Motor neuron (in vitro differentiated cells): ENCODE measurements at places on chromosomes 4 and X.

DNA sequence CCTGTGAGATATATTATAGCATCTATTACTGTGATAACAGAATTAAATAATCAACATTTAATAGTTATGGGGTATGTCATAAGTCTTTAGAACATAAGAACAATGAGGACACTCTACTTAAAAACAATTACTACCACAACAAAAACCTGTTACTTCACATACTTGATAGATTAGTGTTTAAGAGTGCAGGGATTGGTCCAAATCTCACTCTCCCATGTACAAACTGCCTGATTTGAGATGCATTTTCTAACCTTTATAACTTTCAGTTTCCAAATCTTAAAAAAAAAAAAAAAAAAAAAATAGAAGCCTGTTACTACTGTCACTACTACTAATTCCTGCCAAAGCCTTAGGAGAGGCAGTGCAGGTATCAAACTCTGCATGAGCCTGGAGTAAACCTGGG, 5.6 kb downstream of the PCDH18 start:
- ATAC-seq: no peak

DNA sequence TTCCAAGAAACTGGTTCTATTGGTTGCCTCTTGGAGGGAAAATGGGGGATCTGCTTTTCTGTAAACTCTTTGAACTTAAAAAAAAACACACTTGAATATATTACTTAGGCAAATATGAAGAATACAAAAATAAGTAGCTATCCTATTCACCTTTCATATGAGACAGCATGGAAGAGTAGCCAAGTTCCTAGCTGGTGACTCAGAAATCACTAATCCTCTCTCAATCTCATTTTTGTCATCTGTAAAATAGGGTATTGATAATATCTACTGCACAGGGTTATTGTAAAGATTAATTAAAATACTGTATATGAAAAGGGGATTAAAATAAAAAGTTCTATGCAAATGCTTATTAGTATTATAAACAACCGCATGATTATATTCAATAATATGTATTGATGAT, 12.7 kb downstream of the MGARP start:
- no peak for ATAC-seq

GRCh38 chrX:94576367-94577004, 902.5 kb downstream of the FAM133A start:
- no peak for ATAC-seq

GRCh38 chr4:905485-906338, 26.4 kb downstream of the GAK start:
- ATAC-seq: no peak

GRCh38 chr4:183335369-183335940, 13.2 kb upstream of the CLDN24 start:
- no peak for ATAC-seq

GRCh38 chr4:139942241-139942640, 211.7 kb downstream of the MAML3 start:
- ATAC-seq: peak; percentile 88

DNA sequence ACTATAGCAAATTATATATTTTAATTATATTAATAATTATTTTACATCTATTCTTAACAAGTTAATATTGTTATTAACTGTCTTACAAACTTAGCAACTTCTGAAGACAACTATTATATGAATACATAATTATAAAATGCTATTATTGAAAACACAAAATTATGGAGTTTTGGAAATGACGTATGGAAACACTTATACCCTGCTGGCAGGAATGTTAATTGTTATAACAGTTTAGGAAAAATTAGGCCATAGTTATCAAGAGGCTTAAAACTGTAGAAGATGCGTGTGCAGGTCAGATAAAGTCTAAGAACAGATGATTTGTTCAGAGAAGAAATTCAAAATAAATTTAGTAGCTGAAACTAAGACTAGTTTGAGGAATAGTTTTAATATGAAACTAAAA, 211.7 kb downstream of the FAT4 start:
- ATAC-seq: no peak

GRCh38 chrX:129749069-129749468, 10.3 kb downstream of the XPNPEP2 start:
- ATAC-seq: no peak

DNA sequence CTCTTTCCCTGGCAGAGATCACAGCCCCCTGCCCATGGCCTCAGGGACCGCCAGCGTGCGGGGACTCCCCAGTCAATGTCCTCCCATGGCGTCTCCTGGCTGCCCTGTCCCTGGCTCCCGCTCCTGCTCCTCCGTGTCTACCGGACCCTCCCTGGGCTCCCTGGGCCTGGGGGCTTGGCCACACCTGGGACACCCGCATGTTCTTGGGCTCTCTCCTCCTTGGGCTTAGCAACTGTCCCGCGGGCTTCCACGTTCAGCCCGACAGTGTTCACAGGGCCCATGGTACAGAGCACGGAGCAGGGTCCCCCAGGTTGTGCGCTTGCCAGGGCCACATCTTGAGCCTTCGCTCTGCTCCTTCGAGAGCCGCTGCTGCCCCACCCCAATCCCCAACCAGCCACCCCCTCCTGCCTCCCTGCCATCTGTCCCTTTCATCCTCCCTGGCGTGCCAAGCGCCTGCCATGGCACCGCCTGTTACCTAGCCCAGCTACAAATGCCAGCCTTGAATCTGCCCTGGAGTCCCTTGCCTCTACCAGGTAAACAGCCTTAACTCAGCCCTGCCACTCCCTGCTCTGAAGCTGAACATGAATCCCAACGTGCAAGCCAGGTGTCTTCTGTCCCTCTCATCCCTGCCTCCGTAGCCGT, 3.9 kb downstream of the AVPR2 start:
- ATAC-seq: no peak

- ATAC-seq: no peak
Measured at GRCh38 chr4:40648742-40649281, 19.1 kb upstream of the RBM47 start.

GRCh38 chr4:139593091-139593564, 37.1 kb upstream of the SETD7 start:
- ATAC-seq: peak; percentile 96

DNA sequence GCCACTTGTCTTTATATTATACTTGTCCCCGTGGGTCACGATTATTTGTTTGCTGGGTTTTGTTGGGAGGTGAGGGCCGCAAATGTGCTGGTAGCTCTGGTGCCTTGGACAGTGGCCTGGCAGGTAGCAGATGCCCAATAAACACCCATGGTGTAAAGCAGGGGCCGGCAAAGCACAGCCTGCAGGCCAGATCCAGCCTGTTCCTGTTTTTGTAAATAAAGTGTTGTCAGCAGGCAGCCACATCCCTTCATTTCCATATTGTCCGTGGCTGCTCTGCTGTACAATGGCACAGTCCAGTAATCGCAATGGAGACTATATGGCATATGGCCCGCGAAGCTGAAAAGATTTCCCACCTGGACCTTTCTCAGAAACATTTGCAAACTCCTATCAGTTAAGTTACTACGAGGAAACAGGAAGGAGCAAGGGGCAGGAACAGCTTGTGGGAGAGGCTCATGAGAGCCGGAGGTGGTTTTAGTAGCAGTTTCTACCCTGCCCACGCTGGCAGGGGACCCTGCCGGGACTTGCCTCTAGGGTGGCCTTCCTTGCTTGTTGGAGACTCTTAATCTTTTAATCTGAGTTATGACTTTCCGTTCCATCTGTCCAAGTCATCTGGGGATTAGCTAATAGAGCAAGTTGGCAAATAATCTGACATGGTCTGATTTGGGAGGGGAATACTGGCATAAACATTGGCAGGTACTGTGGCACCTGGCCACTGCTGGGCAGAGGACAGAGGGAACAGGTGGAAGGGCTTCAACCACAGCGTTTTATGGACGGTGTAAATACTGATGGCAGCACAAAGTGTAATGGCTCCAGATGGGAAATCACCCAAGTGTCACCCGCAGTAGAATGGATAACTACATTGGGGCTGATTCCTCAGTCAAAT, 19.6 kb downstream of the CLCN4 start:
- no peak for ATAC-seq

GRCh38 chr4:102454981-102455685, 46.0 kb upstream of the NFKB1 start:
- no peak for ATAC-seq

- no peak for ATAC-seq
Measured at GRCh38 chr4:59381591-59381990, 1818.5 kb upstream of the ADGRL3 start.

GRCh38 chr4:73668782-73669201, 48.6 kb upstream of the RASSF6 start:
- no peak for ATAC-seq

DNA sequence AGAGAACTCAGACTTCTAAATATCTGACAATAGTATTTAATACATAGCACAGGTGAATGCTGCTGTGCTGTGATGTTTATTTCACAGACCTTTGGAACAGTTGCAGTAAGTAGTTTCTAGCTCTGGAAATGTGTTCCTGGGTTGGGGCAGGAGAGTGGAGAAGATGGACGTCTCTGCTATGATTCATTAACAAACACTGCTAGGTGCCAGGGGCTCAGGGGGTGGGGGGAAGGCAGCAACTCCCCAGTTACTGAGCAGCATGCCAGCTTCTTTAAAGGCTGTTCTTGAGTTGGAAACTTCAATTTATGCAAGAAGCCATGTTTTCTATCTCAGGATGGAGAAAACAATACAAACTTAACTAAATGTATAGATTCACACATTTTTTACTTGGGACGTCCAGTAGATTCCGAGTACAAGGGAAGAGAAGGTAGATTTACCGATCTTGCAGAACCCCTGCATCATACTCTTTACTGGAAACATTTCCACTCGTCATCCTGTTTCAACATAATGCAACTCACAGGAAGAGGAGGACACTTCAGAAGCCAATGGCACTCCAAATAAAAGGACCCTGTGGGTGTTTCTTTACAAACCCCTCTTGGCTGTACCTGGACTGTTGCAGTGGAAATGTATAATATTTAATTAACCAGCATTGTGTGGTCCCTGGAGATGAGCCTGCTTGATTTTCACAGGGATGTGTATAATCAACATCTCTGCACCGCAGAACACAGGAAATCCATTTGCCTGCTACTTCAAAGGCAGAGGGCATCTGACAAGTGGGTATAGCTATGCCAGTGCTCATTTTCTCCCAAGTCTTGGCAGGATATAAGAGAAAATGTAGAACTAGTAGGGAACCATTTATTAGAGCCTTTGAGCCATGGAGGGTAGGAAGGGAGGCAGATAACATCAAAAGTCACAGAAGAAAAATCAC, 171.4 kb downstream of the SH3KBP1 start:
- no peak for ATAC-seq

DNA sequence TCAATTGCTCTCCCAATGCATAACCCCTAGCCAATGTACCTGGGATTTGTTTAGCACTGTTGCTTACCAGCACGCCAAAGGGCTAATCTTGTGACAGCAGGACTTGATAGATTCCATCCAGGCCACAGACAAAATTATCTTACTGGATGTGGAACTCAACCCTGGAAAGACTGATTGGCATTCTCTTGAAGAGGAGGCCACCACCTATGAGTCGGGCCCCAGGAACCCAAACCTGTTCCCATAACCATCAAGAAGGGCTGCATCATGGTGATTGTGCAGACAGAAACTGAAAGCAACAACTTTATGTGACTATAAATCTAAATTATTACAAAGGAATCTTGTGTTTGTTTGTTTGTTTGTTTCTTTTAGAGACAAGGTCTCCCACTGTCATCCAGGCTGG, 19.9 kb upstream of the TMEM255A start:
- ATAC-seq: no peak

- no peak for ATAC-seq
Measured at GRCh38 chr4:176718881-176719280, 73.8 kb downstream of the VEGFC start.

- ATAC-seq: no peak
Measured at GRCh38 chr4:38367642-38368174, 296.3 kb upstream of the KLF3 start.

DNA sequence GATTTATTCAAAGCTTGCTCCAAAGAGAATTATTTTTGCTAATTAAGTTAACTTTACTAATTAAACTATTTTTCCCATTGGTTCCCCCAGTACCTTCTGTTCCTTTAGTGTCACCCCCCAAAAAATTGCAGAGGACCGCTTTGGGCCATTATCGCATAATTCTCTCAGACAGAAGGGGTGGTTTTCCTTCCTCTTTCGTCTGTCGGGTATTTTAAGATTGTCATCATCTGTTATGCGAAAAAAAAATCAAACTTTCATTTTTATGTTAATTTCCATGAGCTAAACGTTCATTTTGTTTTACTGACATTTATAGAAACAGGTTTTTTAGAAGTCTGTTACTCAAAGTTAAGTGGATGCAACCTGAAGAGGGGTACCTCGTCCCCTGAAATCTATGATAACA, 76.2 kb upstream of the DDX3X start:
- ATAC-seq: no peak

DNA sequence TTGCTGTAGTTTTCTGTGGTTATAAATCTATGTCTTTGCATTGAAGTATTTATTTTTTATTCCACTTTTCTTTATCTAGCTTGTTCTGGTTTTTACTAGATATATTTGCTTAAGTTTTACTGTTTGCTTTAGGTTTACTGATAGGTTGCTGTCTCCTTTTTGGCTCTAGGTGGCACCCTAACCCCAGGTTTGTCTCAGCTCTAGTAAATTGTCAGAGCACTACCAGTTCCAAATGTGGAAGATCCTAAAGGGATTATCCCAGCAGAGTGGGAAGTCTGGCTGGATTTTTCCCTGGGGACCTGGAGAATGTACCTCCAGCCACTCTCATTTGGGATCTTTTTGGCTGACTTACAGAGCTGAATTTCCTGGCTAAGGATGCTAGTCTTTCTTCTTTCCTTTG, 106.1 kb downstream of the PBDC1 start:
- ATAC-seq: peak; percentile 35

GRCh38 chr4:78584863-78585547, 33.4 kb downstream of the ANXA3 start:
- ATAC-seq: no peak

DNA sequence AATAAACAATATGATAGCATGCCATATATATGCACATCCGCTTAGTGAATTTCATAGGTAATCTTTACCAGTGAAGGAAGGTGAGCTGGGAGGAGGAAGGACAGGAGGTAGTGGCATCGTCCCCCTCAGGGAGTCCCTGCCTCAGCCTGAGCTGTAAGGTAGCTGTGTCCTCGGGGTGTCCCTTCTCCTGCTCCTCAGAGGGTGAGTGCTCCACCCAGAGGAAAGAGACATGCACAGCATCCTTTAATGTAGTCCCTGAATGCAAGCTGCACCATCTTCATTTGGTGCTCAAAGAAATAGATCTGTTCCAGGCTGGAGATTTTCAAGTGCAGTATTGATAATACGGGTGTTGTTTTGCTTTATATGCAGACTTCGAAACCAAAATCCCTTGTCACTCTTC, 330.4 kb upstream of the SFRP2 start:
- ATAC-seq: no peak

DNA sequence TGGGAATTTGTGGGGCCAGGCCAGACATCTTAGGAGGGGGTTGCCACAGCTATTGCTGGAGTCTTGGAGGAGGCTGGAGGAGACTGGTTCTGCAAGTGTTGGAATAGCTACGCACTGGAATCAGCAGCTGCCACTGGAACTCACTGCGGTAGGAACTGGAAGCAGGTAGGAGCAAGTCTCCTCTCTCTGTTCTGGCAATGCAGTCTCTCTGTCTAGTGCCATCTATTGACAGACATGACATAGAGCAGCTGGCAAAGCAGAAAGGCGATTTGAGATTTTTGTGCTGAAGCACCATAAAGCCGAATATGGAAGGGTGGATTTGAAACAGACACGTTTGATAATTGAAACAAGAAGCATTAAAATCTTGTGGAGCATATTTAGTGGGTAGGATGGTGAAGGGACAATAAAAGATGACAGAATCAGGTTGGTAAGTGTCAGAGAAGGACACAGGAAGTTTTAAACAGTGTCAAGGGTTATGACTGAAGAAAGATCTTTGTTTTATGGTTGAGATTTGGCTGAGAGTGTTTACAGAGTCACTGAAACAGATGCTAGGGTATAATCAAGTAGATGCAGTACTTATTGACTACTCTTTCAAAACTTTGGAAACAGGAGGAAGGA, 23.5 kb upstream of the SYNPO2 start:
- ATAC-seq: peak; percentile 77
